ENCODE measurements at places on chromosomes 11 and 22.

GRCh38 chr11:66492161-66492865, 12.1 kb downstream of the DPP3 start:
- DNase-seq = no peak

GRCh38 chr11:20881328-20882079, 212.1 kb downstream of the NELL1 start:
- no peak for DNase-seq

GRCh38 chr11:47179655-47179991, 2.9 kb upstream of the ARFGAP2 start:
- DNase-seq = peak; percentile 71

DNA sequence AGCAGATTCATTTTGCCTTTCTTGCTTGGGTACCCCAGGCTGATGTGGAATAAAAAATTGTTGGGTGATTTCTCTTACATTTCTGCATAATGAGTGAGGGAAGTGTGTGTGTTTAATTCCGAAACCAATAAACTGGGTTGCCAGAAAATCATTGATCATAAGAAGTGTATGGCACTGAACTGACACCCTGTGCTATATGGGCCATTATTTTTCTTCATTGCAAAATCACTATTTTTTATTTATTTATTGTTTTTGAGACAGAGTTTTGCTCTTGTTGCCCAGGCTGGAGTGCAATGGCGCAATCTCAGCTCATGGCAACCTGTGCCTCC, 14.6 kb upstream of the HIKESHI start:
- DNase-seq = no peak

DNA sequence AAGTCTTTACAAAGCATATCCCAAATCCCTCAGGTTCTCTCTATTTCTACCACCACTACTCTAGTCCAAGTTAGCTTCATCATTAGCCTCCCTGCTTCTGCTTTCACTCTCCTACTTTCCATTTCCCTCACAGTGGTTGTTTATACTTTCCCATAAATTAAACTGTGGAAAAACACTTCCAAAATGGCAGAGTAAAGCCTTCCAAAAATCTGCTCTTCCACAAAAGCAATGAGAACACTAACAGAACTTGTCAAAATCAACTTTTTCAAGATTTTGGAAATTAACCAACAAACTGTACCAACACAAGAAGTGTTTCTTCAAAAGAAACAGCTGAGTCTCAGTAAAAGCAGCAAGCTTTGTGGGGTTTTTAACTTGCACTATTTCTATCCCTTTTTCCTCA, 71.8 kb downstream of the TTC28 start:
- no peak for DNase-seq

Data from eye (tissue), 1 donor.